Omental fat pad (tissue), 4 donors: ENCODE measurements at places on chromosomes 2 and 18.

DNA sequence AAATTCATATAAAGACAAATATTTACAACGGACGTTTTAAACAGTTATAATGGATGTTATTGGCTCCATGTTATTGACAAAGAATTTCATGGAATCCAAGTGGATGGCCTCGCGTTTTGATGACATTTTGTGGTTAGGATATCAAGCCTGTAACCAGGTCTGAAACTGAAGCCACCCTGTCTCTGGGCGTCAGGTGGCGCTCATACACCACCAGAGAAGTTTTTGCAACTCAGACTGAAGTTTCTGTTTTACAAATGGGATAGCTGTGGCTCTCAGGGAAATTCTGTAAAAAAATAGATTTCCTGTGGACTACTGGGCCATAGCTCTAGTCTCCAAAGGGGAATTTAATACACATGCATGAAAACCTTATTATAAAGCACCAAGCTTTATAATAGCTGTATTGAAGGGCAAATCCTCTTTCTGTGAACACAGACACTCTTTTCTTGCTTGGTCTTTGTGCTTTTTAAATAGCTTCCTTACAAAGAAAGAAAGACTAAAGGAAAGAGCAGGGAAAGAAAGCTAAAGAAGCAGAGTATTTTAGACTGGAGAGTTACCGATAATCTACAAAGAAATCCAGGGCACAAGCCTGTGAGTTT lies 86.7 kb downstream of the C18orf54 start:
- DNase-seq = no peak

- no peak for DNase-seq
Observed at GRCh38 chr2:25402477-25402876, 60.8 kb upstream of the DNMT3A start.

DNA sequence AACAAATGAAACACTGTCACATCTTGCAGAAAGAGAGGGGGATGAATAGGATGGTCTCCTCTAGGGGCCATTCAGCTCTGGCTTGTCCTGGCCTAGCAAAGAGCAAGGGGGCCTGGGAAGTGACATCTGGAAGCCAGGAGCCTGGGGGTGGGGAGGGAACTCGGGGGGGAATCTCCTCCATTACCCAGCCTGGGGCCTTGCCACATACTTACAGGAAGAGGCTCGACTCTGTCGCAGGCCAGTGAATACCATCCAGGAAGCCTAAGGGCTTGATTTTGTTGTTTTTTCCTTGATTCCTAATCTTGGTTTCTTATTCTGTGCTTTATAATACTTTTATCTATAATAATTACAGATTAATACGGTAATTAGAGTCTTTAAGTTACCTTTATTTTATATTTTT lies 797.5 kb upstream of the ID2 start:
- no peak for DNase-seq

GRCh38 chr18:78738076-78738690 lies 241.4 kb upstream of the SALL3 start:
- DNase-seq = no peak

GRCh38 chr2:64454386-64455332 lies 697 bp downstream of the LGALSL start:
- no peak for DNase-seq

DNA sequence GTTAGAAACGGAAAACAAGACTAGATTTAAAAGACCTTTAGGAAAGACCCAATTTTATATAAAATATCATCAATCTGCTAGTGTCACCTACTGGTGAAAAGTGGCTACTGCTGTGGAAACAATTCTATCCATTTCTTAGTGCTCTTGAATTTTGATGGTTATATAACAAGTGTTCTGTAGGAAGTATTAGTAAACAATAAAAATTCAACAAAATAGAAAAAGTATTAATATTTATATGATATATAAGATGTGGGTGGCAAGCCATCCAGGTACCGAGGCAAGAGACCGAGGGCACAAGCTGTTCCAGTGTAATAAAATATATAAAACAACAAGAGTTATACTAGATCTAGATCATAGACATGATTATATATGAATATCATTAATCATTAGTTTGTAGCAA lies 6.2 kb upstream of the TMEM87B start:
- DNase-seq = no peak

- DNase-seq = no peak
Observed at GRCh38 chr2:73685764-73686438, 43.7 kb upstream of the NAT8 start.

- DNase-seq = no peak
Observed at GRCh38 chr2:222572751-222573174, 83.1 kb downstream of the FARSB start.

DNA sequence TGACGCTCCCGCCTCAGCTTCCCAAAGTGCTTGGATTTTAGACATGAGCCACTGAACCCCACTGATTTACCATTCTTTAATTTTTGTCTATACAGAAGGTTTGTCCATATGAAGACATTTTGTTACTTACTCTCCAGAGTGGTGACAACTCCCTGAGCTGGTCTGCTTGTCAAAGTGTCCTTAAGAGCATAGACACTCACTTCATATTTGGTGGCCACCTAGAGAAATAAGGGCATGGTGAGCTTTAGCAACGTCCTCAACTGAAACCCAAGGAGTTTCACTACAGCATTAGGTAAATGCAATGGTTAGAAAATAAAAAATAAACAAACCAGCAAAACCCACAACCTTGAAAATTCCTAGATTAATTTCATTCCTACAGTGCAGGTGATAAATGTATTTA lies 57.8 kb downstream of the FN1 start:
- no peak for DNase-seq

DNA sequence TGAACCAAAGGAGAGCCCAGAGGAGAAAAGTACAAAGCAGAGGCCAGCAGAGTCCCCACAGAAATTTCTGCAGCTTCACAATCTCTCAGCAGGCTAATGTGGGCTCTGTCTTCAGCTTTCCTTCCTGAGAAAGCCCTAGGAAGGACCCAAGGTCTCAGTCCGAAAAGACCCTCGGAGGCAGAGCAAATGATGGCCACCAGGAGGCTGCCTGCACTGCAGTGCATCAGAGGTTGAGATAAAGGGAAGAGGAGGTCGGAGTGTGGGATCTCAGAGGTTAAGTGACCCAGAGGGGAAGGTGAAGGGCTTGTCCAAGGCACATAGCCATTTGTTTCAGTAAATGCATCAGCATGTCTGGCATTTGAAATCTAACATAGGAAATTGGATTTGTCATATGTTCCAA lies 299.1 kb upstream of the SLC14A2 start:
- DNase-seq = no peak

DNA sequence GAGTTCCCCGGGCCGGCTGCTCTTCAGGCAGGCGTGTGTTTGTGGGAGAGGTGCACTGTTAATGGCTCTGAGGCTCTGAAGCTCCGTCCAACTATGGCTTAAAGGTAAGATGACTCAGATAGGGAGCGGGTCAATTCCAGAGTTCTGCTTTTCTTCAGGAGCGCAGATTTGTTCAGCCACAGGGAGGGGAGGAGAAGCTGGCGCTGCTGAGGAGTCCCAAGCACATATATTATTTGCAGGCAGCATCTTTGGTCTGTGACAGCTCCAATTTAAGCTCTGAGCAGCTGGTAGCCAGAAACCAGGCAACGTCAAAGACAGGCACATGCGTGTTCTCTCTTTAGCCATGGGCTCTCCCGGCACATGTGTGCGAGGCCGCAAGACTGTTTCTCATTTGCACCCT lies 229.2 kb downstream of the BCL2 start:
- DNase-seq = no peak

DNA sequence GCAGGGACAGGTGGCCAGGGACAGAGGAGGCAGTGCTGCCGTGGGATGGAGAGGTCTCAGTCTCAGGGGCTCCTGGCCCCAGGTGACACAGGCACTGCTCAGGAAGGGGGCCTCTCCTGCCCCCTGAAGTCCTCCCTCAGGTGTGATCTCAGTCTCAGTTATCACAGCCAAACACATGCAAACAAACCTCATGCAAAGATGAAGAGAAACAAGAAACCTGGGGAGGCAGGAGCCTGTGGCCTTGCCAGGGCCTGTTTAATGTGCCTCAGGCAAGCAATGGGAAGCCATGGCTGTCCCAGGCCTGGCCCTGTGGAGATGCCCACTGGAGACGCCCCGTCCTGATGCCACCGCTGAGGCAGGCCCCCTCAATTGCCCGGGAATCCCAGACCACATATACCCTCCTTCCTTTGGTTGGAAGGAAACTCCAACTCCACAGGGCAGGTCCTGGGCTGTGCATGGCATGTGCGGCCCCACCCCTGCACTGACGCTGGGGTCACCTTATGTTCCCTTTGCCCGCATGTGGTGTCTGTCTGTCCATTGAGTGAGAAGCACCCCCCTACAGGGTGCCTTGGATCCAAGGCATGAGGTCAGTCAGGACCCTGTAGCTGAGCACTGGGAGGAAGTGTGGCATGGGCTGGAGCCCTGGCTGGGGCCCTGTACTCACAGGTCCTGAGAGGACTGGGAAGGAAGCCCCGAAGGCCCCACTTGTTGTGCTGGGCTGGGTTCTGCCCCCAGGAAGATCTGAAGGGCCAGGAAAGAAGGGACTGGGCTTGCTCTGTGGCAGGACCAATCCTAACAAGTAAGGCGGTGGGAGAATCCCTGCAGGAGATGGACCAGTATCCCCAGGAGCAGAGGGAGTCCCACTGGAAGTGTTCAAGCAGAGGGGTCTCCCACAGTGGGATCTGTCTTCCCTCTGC lies 68.8 kb upstream of the RAB6C start:
- DNase-seq = no peak

GRCh38 chr2:221254299-221254698 lies 317.8 kb downstream of the EPHA4 start:
- DNase-seq = no peak

DNA sequence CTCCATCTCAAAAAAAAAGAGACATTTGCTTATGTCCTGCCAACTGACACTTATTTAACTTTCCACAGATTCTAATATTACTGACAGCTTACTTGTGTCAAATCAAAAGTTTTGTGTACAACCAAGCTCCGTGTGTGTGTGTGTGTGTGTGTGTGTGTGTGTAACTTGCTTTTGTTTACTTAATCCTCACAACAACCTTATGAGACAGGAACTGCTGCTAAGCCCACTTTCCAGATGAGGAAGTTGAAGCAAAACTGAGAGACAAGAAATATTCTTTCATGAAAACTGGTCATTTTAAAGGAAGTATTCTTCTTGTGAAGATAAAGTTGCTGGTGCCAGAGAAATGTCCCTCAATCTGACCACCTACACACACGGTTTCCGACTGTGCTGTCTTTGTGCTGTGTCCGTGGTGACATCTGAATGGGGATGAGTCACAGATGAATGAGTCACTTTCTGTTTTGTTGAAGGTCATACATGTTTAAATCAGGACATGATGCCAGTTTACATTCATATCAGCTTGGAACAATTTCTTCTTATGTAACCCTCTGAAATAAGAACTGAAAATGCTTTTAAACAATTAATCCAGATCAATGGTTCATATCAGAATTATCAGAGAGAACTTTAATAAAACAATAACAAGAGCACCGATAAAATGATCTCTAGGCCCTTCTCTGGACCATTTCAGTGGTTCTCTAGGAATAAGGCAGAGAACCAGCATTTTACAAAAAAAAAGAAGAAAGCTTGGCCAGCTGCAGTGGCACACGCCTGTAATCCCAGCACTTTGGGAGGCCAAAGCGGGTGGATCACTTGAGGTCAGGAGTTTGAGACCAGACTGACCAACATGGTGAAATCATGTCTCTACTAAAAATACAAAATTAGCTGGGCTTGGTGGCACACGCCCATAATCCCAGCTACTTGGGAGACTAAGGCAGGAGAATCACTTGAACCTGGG lies 95.5 kb downstream of the THNSL2 start:
- no peak for DNase-seq

DNA sequence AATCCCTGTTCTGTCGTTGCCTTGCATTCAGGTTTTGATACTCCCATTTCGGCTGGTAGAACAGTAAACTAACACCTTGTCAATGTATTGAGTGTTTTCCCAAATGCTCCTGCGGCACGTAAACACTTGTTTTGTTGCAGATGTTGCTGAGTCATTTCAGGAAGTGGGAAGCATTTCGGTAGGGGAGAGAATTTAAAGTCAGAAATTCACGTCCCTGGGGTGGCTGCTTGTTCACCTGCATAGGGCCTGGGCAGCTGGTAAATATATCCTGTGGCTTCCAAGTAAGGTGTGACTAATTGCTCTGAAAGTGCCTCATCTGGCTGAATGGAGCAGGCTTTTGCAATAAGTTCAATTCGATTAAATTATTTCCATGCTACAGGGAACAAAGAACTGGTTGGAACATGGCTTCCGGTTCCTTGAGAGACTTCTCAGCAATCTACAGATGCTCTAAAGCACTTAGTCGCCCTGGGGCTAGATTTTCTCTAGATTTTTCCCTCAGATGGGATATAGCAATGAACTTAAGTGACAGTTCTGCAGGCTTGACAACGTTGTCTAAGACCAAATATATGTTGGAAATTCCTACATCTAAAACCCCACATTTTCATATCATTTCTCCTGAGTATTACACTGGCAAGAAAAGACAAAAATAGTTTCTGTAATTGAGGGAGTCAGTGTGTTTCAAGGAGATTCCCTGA lies 5.2 kb downstream of the GALR1 start:
- DNase-seq = no peak

DNA sequence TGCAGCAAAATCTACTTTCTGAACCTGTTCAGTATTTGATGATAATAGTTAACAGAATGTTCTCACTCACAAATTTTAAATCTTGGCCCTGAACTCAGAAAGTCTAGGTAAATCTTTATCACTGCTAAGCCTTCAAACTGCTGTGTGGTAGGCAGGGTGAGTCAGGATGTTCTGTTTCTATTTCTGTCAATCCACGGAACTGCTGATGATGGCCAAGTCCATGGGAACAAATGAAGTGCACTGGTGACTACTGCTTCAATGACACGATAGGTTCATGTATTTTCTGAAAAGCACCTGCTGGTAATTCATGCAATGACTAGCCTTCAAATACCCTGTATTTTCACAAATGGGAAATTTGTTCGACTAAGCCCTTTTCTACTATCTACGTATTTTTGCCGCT lies 14.2 kb downstream of the NIFK start:
- DNase-seq = no peak

DNA sequence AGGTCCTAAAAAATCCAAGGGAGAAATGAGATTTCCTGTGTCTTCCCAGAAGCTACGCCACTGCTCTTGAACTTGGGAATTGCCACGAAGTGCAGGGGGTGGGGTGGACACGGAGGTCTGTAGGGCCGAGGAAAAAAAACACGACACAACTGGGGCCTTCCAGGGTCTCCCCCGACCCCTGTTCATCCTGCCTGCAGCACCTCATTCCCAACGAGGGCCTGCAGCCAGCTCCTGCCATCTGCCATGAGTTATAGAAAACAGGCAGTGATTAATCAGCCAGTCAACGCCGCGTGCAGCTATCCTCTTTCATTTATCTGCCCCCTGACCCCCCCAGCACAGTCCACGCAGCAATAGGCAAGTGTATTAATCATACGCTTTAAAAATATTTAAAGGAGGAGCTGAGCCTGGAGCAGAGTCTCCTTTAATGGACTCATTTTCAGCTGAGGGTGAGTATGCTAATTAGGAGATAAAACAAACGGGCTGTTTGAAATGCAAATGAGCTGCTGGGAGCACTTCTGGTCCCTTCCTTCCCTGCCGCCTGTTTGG lies 209.9 kb downstream of the TFCP2L1 start:
- DNase-seq = peak; percentile 50

DNA sequence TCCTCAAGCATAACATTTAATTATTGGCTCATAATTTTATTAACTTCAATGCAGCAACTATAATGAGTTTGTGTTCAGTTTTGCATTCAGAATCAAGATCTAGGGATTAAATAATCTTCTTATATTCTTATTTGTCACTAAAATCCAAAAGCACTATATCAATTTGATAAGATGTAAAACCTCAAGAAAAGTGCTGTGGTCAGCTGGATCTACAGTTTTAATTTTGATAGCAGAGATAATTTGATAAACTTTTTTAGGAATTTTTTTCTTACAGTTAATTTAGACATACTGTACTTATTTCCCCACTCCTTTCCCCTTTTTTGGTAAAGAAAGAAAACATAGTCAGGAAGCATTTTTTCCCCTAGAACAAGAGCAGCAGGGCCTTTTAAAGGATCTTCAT lies 146.4 kb downstream of the GRB14 start:
- DNase-seq = no peak
